ENCODE measurements at places on chromosomes 2 and 18.
A peak's percentile ranks its signal among the peaks of the same experiment; 100 is the strongest.

DNA sequence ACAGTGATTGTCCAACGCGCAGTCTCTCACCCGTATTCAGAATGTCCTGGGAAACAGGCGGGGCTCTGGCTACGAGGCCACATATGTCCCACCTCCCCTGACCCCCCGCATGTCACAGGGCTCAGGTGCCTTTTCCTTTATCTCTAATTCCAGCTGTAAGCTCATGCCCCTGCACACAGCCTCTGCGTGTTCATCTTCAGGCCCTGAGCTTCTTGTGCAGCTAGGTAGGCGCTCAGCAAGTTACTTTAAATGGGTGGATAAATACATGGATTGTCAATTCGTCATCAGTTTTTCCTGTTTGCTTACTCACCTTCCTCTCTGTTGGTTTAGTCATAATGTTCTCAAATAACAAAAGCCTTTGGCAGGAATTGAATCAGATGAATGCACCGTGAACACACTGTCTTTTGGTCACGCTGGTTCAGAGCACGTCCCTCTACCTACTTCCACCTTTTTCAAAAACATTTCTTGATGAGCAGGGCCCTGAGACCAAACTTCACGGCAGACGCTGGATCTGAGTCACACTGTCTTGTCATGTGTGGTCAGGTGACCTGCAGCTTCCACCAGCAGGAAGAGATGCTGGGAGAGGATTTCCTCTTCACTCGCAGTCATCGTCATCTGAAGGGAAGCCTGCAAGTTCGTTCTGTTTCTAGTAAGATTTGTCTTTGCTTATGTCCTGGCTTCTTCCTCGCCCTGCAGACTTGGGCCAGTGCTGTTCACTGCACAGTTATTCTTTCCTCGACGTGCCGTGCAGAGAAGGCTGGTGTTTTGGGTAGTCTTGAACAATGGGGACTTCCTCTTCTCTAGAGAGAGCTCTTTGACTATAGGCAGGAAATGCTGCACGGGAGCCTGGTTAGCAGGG is 138.1 kb downstream of the PTGR3 start:
- peak; percentile 71 for DNase-seq

- no peak for DNase-seq
Observed at GRCh38 chr2:198408171-198408570, 603.8 kb downstream of the PLCL1 start.

- no peak for DNase-seq
Observed at GRCh38 chr2:86049529-86049928, 56.2 kb downstream of the POLR1A start.

DNA sequence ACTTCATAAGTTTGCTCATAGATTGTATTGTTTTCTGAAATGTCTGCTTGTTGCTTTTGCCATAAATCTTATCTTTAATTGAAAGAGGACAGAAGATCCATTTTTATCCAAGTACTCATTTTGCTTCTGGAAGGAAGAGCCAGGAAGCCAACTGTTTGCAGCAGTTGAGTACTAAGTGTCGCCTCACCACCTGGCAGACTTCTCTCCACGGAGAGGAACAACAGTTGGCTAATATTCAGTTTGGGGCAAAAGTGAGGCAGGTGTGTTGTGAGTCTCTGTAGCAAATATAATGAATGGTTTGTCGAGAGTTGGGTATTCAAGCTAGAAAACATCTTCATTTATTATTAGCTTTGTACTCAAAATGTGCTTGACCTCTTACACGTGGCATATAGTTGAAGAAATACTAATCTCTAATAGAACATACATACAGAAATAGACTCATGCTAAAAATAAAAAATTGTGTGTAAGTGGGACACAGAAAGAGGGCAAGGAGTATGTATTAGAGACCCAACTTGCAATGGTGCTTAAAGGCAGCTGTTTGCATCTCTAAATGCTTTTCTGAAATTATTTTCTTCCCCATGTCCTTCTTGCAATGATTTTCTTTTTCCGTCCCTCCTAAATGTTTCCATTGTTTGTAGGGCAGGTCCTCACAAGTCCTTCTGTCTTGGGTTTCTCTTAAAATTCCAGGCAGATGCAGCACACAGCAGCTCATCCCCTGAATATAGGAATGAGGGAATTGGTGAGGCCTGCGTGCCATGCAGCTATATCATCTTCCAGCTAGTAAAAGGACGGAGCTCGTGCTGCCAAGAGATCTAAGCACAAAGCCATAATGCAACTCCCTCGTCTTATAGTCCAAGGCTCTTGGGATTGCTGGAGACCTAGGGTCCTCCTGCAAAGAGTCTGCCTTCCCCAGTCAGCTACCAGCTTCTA is 44.8 kb upstream of the MAP3K20 start:
- DNase-seq = peak; percentile 32

- DNase-seq = no peak
Observed at GRCh38 chr18:59551902-59552635, 145.2 kb downstream of the CCBE1 start.

DNA sequence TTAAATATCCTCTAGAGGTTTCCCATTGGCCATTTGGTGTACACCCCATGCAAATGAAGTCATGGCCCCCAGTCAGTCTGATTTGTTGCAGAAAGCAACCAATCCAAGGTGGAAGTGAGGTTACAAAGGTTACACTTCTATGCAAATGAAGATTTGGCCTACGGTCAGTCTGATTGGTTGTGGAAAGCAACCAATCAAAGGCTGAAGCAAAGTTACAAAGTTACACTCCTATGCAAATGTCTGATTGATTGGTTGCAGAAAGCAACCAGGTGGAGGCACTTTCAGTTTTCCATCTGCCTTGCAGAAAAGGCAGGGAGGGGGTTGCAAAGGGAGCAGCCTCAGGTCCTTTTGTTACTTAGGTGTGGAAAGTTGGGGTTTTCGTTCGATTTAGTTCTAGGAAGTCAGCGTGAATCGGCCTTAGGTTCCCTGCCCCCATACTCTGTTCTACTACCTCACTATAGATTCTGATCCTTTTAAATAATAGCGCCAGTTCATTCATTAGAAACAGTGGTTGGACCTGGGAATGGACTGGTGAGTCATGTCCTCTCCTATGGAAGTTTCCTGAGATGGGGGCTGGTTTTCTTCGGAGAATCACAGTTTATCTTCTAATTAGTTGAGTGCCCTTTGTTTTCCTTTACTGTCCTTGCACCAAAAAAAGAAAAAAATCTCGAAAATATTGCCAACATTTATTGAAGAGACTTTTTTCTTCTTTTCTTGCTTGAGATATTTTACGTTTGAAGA is 279.5 kb downstream of the AGAP1 start:
- no peak for DNase-seq

- no peak for DNase-seq
Observed at GRCh38 chr2:33505966-33506365, 29.5 kb downstream of the RASGRP3 start.

DNA sequence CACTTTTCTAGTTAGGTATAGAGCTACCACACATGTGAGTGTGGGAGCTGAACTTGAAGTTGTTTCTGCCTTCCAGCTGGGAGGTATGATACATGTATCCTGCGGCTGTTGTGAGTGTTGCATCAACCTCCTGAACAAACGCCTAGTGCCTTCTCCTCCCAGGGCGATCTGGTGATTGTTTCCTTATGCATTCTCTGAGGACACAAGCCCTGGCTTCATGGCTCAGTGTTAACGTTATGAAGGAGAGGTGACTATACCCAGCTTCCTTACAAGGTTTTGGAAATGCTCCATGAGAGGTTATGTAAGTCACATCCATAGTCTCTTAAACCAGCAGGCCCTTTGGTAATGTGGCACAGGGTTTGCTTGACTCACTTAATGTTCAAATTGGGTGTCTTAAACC is 64.9 kb downstream of the SPRED2 start:
- peak; percentile 98 for DNase-seq

- no peak for DNase-seq
Observed at GRCh38 chr2:88131201-88131998, 3.5 kb upstream of the FABP1 start.

DNA sequence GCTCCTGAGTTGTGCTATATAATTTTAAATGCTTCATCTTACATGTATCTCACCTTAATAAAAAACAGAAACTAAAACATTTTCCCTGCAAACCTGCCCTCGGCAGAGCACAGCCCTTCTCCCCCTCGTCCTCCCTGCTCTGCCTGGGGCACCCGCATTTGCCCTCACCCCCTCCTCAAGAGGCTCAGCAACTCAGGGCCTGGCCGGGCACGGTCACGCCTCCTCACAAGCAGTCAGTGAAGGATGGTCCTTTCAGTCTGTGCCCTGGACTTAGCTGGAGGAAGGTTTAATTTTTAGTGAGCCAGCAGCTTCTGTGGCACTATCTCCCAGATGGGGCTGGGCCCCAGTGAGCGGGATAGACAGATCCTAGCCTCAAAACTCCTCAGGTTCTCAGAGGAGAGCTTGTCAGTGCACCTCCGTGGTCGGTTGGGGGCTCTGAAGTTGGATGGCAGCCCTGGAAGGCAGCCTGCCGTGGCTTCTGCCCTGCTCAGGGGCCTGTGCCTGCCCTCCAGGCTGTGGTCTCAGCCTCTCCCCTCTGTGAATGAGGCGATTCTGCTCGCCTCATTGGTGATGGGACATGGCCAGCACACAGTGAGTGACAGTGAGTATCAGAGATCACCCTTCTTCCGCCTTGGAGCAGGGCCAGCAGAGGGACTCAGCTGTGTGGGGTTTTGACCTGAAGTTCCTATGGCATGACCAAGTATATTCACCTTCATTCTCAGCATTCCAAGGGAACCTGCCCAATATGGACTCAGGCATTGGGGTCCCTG is 56.3 kb upstream of the AFF3 start:
- DNase-seq = peak; percentile 43

- no peak for DNase-seq
Observed at GRCh38 chr2:199308567-199308966, 149.2 kb downstream of the SATB2 start.

DNA sequence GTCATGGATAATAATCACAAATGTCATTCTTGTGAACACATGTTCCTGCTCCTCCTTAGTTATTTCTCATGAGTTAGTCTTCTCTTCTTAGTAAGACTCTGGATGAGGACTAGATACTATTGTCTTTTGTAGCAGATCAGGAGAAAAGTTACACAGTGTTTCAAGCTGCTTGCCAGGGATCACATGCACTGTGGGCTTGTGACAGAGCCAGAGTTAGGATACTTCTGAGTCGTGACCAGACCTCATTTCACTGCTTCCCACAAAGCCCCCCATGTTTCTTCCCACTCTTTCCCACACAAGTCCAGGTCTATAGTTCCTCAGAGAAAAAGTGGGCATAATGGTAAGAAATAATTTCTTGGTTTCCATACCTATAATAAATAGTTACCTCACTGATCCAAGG is 80.2 kb upstream of the LRATD1 start:
- DNase-seq = no peak

DNA sequence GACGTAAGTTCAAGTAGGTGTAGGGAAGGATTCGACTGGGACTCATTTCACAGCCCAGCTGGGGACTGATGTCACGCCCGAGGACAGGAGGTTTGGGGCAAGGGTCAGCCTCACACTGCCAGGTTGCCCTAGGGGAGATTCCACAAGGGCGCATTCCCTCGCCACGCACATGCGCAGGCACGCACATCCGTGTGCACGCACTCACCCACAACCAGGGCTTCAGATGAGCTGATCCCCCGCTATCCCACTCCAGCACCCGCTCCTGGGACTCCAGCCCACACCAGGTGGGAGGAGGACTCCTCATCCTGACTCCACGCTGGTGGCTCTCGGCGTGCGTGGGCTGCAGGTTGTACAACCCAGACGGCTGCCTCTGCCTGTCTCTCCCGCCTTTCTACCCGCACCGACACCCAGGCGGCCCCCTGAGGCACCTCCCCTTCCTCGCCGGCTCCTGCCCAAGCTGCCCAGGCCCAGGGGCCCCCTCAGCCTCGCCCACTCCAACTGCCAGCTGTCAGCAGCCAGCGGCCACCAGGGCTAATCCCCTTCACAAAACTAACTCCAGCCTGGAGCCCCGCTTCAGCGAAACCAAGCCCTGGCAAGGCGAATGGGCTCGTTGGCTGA is 47.8 kb upstream of the FOSL2 start:
- no peak for DNase-seq

- DNase-seq = no peak
Observed at GRCh38 chr18:36374262-36374661, 76.7 kb downstream of the FHOD3 start.

- DNase-seq = peak; percentile 70
Observed at GRCh38 chr2:5990086-5990485, 297.9 kb downstream of the SOX11 start.

- DNase-seq = no peak
Observed at GRCh38 chr2:239545741-239546392, 145.0 kb upstream of the HDAC4 start.

DNA sequence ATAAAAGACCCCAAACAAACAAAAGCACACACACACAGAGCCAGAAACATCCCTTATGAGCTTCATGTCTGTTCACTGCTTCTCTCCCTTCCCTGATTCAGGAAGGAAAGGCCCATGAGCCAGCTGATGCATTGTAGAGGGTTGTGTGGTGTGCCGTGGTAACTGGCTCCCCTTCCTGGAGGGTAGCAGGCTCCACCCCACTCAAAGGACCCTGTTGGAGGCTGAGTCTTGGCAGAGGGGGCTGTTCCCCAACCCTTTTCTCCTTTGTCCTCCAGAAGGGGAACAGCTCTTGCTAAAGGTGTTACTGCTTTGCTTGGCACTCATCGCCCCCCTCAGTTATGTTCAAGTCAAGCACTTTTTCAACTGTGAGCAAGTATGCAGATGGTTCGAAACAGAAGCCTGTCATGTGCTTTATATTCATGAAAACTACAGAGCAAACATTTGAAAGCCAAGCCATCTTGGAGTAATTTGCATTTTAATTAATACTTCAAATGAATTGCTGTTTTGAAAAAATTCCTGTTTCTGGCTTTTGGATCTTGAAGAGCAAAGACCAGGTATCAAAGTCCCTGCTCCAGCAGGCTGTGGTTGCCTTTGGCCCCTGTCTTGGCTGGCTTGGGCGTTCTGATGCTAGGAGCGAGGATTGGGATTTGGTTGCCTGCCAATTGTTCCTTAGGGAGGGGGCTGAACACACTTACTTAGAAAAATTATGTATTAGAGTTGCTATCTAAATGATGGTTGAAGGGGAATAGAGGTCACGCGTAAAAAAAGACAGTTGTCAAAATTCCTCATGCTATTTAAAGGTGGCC is 267.8 kb downstream of the TSN start:
- peak; percentile 18 for DNase-seq

DNA sequence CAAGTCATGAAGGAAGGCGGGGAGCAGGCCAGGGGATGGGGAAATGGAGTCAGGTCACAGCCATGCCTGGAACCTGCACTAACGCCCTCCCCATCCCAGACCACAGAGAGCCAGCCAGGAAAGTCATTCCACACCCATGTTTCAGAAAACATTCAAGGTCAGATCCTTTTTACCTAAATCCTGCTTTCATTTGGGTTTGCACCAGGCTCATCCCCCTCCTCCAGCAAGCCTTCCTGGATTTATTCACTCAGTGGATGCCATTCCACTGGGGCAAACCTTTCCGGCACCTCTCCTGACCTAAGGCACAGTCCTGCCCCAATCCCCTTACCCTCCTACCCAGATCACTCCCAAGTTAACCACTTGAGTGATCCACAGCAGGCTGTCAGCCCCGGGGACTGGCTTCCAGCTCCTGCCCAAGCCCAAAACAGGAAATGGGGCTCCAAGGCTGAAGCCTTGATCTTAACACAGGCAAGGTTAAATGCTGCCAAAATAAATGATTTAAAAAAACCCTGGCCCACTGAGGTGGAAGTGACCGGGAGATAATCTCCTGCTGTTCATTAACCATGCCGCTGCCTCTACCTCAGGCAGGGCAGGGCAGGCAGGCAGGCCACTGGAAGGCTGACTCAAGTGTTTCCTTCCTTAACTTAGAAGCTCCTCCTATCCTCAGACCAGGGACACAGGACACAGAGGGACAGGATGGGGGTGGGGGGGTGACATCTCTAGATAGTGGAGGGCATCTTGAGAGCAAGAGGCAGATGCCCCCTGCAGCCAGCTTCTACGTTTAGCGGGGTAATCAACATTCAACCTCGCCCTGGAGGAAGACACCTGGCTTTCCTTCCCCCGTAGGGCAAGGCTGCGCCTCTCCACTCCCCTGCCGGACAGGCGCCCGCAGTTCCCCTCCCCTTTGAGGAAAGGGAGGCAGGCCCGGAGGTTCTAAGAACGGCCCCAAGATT is 1.4 kb downstream of the RAB11FIP5 start:
- no peak for DNase-seq

Data from fibroblast of upper back skin (primary cell).